ENCODE measurements at places on chromosomes 12 and 14. TPM values are rescaled to one million over a fixed set of nuclear protein-coding genes. Genes with fewer than 3 reads are reported as not detected.

Gene IFNG-AS1
- total RNA-seq: 2.7 TPM

Gene SLC38A4
- total RNA-seq: not detected

Gene KLRF1
- total RNA-seq: 2.1 TPM

Gene INSM2
- not detected for total RNA-seq

Gene STAB2
- total RNA-seq: not detected

Gene LAG3
- 365 TPM for total RNA-seq

Gene ASIC1
- total RNA-seq: 0.17 TPM

Gene LGR5
- not detected for total RNA-seq

Gene CCDC196
- not detected for total RNA-seq

Gene CLEC4A
- total RNA-seq: 3.7 TPM

Gene GPR84
- total RNA-seq: 91.5 TPM

Gene MRPL52
- 116 TPM for total RNA-seq

Gene WNT5B
- not detected for total RNA-seq

Gene DNAJC22
- not detected for total RNA-seq

Gene AJUBA
- total RNA-seq: 0.17 TPM

Gene SLC22A17
- total RNA-seq: 0.42 TPM

Gene C2CD5
- total RNA-seq: 22.4 TPM

Gene GPRC5D
- not detected for total RNA-seq

Gene C12orf76
- total RNA-seq: 10.1 TPM

Gene SERPINA5
- not detected for total RNA-seq

Gene ZNF891
- total RNA-seq: 1.7 TPM

Gene RNU7-1
- total RNA-seq: not detected

Gene GLS2
- 0.17 TPM for total RNA-seq

Gene RFX4
- not detected for total RNA-seq

Gene KRT71
- total RNA-seq: not detected

Gene TBK1
- total RNA-seq: 41.9 TPM

Gene TAS2R50
- total RNA-seq: 7.0 TPM

Gene PALS1
- total RNA-seq: 6.4 TPM

Gene CLSTN3
- 36.3 TPM for total RNA-seq

Gene KRT2
- total RNA-seq: not detected

Gene SLC4A8
- 4.3 TPM for total RNA-seq

Gene WDR20
- 59.3 TPM for total RNA-seq

Gene NELL2
- total RNA-seq: 1.6 TPM

Gene POP5
- 51.2 TPM for total RNA-seq

Gene TOMM20L
- total RNA-seq: not detected

Gene CIDEB
- 20.2 TPM for total RNA-seq
